ENCODE measurements at places on chromosomes 5 and 9.

GRCh38 chr9:128099932-128100491 lies 27.5 kb downstream of the PTGES2 start:
- no peak for DNase-seq

GRCh38 chr9:14313951-14314423 lies at the start of gene NFIB:
Gene NFIB (minus strand): TSS chr9:14314141. CDS start chr9:14313511, 630 bp downstream.
- no peak for DNase-seq

DNA sequence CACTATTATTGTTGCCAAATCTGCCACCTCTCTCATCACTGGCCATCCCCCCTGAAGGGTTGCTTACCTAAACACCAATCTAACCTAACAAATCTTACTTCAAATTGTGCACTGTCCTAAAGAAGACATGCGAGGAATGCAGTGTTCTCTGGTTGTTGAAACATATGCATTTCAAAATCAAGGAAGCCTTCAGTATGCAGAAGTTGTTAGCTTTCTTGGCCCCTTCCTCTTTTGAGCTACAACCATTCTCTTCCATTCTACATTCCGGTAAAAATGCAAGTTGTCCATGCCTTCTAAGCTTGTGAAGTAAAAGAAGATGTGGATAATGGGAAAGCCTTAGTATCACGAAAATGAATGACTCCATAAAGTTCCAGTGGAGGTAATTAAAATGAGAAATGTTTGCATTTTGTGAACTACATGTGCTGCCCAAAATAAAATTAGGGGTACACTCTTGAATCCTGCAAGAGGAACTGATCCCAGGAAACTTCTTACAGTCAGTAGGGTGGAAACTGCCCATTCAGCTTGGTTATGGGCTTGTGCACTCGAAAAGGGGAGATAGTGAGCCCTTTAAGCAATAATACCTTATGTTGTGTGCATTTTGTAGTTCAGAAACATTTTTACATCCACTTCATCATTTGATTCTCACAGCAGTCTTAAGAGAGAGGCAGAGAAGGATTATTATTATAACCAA lies 77.6 kb upstream of the ADRB2 start:
- no peak for DNase-seq

GRCh38 chr5:119385536-119386128 lies 29.8 kb downstream of the TNFAIP8 start:
- DNase-seq = no peak

DNA sequence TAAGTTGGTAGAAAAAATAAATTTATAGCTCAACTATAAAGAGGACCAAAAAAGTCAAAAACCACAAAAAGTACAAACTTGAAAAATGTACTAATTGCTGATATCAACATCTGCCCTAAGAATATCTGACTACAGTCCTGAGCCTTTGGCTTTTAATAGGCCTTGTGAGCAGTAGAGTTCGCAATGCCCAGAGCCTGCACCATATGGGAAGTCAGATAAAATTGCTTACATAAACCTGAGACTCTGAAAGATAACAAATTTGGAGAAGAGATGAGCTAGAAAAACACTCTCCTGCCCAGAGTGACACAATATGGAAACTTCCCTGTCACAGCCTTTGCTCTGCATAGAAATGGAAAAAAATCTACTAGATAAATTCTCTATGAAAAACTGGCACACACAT lies 368.0 kb upstream of the GRIN3A start:
- no peak for DNase-seq

GRCh38 chr5:58407042-58407719 lies 52.7 kb downstream of the PLK2 start:
- no peak for DNase-seq

GRCh38 chr9:27838876-27839275 lies 265.6 kb upstream of the C9orf72 start:
- no peak for DNase-seq

GRCh38 chr5:66602621-66603020 lies 6.4 kb downstream of the MAST4 start:
- no peak for DNase-seq

GRCh38 chr5:106601620-106602019 lies 1069.1 kb downstream of the EFNA5 start:
- no peak for DNase-seq

GRCh38 chr5:120545007-120545406 lies 80.9 kb downstream of the PRR16 start:
- DNase-seq = no peak

DNA sequence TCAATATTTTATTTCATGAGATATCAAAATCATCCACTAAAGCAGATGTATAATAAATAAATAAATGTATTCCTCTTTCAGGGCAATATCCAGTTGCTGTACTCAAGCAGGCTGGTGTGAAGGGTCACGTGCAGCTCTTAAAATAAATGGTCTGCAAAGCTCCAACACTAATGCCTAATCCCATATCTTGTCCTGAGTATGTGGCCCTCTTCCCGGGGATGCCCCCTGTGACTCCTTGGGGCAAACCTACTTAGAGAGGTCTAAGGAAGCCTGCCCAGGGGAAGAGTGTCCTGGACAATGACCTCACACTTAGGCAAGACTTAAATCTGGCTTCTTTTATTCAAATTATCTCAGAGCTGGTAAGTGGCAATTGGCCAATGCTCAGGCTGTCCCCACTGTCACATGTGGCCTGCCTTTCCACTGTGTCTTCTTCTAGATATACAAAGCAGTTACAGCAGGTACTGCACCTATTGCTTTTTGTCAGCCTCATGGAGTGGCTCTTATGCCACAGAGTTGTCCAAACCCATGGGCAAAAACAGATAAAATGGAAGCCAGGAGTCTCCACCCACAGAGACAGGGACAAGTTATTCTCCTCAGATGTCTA lies 55.3 kb downstream of the SEMA5A start:
- DNase-seq = no peak

DNA sequence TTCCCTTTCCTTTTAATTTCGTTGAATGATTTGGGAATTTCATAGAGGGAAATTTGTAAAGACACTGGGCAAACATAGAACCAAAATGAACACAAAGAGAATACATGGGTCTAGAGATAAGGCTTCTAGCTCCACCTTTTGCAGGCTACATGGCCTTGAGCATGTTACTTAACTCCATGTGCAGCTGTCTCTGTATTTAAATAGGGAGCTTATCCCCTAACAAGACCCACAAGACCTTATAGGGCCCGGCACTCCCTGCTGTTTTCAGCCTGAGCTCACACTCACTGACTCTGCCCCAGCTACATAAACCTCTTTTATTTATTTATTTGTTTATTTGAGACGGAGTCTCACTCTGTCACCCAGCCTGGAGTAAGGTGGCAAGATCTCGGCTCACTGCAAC lies 30.6 kb upstream of the TLE1 start:
- DNase-seq = no peak

- no peak for DNase-seq
These were observed 37.3 kb downstream of the SARDH start for GRCh38 chr9:133700819-133701320.

DNA sequence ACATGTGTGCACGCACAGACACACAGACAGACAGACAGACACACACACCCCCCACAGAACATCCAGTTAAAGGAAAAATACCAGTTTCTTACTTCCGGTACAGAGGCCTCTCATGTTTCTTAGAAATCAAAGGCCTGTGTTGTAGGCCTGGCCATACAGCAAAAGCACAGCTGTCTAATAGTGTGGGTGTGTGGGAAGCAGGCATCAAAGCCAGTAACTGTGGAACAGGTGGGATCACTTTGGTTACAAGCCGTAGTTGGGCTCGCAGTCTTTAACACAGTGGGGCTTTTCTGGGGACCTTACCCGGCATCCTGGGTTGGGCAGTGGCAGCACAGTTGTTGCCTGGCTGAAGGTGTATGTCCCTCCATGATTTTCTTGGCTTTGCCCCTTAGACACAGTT lies 55.2 kb downstream of the FBXL7 start:
- no peak for DNase-seq

GRCh38 chr9:37997636-37998374 lies 71.2 kb downstream of the SHB start:
- no peak for DNase-seq

- no peak for DNase-seq
These were observed 66.3 kb upstream of the TMEM215 start for GRCh38 chr9:32716955-32717543.

DNA sequence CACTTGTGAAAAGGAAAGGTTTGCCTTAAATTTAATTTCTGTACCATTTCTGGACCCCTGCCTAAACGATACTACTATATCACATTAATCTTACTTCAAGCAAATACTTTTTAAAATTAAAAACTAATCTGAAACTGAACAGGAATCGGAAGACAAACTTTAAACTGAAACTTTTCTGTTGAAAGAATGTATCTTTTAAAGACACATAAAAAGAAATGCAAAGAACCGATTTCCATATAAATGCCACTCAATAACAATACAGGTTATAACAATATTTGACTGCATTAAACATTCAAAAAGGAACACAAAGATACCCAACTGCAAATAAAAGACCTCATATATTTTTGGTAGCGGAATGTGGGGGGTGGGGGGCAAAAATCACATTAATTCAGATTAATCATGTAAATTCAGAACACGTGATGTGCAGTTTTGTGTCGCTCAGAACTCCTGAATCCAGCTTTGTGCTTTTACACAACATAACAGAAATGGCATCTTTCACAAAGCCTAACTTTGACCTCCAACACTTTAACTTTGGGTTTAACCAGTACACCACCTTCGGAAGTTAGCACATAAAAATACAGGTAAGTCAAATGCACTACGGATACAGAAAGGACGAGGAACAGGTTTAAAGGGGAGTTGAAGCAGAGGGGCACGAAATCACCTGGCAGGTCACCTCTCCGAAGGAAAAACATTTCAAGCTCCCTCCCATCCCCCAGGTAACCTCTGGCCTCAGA lies 925 bp downstream of the LIFR start:
- no peak for DNase-seq

Measured in SK-N-MC (cell line).